Suppressor macrophage (primary cell): ENCODE measurements at places on chromosomes 3 and 15.

- no peak for DNase-seq
Measured at GRCh38 chr3:152211655-152212054, 57.1 kb upstream of the MBNL1 start.

DNA sequence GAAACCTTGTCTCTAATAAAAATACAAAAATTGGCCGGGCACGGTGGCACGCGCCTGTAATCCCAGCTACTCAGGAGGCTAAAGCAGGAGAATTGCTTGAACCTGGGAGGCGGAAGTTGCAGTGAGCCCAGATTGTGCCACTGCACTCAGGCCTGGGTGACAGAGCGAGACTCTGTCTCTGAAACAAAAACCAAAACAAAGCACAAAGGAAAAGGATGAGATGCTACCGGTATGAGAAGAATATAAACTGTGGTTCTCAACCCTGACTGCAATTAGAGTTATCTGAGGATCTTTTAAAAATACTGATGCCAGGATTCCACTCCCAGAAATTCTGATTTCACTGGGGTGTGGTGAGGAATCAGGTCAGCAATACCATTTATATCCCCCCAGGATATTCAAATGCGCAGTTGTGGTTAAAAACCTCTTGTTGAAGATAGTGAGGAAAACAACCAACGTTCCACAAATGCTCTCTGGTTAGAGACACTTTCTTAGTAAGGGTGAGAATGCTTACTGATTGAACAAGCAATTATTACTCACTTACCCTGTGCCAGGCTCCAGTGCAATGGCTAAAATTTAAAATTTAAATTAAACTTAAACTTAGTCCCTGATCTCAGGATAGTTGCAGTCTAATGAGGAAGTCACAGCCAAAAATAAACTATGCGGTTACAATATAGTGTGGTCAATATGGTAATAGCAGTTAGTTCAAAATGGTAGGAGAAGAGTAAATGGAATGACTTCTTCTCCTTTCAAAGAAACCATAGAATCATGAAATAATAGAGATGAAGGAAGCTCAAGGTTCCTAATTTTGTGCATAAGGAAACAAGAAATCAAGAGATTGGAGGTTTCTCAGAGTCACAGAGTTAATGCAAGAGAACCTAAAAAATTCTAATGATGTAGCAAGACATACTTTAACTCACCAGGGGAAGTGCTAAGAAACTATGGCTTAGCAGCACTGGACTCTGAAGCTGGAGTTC, 109.5 kb downstream of the SSR3 start:
- peak; percentile 62 for DNase-seq

- DNase-seq, result peak; percentile 37
Measured at GRCh38 chr3:123880998-123881561, 3.1 kb downstream of the MYLK start.

DNA sequence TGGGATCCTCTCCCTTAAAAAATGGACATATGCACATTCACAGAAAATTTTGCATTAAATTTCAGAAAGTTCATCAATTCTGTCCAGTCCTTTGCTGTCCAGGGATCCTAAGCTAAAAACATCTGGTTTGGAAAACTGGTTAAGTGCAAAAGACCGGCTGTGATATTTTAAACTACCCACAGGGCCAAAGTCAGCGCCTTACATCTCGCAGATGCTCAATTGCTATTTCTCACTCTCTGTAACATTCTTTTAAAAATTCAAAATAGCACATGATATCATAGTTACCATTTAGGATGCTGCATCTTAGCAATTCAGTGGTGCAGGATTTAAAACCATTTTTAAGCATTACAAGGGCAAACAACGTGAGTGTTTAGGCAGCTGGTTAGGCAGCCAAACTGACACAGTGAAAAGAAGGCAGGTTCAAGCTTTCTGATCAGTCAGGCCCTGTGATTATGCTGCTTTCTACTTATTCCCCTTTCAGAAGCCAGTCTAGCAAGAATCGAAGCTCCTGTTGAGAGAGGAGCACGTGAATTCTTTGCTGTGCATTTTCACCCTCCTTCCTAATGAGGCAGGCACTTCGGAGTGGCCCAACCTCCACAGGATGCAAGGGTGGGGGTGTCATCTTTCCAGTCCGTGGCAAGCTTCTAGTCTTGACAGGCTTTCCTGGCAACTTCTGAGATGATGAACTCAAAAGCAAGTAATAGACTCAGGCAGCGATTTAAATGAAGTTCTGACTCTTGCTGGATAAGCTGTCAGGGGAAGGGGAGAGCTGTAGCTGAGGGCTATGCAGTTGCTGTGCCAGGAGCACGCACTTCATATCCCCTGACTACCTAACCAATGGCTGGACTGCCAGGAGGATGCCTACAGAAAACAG, 8.8 kb downstream of the PRICKLE2 start:
- DNase-seq, result no peak

DNA sequence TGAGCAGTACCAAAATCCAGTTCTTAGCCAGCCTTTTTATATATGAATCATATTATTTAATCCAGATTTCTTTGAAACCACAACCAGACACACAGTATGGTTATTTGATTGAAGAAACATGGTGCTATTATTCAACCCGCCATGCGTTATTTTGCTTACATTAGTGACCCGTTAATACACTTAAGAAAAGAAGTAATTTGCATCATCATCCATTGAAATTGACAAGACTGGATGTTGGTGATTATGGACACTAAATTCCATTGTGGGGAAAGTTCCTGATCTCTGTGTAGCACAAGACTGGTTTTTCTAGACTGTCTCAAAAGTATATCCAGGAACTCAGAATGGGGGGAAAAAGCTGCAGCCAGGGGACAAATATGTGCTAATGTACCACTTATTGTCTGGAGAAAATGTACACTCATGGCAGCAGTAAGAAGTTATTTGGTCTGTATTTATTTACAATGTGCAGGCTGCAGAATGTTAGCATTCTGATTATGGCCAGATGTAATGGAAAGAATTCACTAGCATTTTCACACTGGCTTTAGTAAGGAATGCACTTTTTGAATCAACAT, 80.3 kb downstream of the FILIP1L start:
- no peak for DNase-seq

DNA sequence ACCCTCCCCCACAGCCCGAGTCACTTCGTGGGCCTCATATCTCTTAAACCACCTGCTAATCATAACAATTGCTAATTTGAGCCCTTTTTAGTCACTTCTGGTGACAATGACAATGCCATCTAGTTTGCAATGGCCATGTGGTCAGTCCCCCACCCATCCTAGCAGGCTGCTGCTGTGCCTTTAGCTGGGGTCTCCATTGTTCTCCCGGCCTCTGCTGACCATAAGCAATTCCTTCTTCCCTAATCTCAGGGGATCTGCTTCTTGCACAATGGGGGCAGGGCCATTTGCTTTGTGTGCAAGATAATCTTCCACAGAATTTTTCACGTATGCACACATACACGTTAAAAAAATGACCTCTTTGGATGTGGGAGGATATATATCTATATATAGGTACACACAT, 406.1 kb upstream of the ONECUT1 start:
- no peak for DNase-seq

DNA sequence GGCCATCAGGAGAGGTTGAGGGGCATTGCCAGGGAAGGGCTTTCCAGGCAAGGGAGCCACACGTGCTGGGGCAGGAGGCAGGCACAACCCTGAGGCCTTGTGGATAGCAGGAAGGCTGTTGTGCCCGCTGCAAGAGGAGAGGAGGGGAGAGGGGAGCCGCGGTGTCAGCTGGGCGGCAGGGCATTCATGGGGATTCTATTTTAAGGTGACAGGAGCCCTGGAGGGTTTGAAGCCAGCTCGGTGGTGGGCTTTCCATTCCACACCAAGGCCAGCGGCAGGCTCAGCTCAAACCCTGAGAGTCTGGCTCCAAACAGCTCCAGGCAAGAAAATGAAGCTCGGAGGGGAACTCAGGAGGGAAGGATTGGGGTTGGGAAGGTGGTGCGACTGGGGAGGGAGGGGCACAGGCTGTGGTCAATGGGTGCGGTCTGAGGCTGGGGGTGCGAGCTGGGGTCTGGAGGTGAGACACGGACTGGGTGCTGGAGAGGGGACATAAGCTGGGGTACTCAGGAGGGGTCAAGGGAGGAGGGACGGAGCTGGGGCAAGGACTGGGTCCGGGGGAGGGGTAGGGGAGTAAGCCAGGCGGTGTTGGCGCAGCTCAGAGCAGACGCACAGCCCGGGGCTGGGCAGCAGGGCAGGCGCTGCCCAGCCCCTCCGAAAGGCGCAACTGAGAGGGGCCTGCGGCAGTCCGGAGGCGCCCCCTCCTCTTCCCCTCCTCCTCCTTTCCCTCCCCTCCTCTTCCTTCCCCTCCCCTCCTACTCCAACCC, 43.4 kb downstream of the TPRA1 start:
- no peak for DNase-seq

GRCh38 chr15:91224755-91225380, 124.8 kb downstream of the SV2B start:
- peak; percentile 60 for DNase-seq

DNA sequence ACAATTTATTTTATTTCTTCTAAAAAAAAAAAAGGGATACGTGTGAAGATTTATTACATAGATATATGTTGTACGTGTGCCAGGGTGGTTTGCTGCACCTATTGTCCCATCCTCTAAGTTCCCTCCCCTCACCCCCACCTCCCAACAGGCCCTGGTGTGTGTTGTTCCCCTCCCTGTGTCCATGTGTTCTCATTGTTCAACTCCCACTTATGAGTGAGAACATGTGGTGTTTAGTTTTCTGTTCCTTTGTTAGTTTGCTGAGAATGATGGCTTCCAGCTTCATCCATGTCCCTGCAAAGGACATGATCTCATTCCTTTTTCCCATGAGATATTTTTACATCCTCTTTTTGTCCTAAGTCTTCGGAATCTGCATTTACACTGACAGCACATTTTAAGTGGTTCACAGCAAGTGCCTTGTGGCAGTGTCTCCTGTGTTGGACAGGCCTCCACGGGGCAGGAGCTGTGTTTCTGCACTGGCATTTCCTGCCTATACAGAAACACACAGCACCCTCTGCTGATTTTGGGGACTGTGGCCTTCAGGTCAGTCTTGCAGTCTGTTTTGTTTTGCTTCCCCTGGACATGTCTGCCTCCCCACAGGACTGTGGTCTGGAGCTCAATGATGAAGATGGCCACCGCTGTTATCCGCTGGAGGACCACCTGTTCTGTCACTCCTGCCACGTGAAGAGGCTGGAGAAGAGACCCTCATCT, 12.7 kb upstream of the SACM1L start:
- no peak for DNase-seq

GRCh38 chr3:39446444-39446843, 21.0 kb upstream of the MOBP start:
- no peak for DNase-seq

- DNase-seq, result no peak
Measured at GRCh38 chr15:91122296-91122695, 22.2 kb downstream of the SV2B start.

GRCh38 chr3:13888576-13888975, 8.7 kb upstream of the WNT7A start:
- no peak for DNase-seq

GRCh38 chr3:29183346-29184087, 97.4 kb upstream of the RBMS3 start:
- DNase-seq, result no peak
